ENCODE measurements at places on chromosomes 6 and 20.

GRCh38 chr6:157476797-157477196, 95.8 kb downstream of the ZDHHC14 start:
- DNase-seq = no peak

DNA sequence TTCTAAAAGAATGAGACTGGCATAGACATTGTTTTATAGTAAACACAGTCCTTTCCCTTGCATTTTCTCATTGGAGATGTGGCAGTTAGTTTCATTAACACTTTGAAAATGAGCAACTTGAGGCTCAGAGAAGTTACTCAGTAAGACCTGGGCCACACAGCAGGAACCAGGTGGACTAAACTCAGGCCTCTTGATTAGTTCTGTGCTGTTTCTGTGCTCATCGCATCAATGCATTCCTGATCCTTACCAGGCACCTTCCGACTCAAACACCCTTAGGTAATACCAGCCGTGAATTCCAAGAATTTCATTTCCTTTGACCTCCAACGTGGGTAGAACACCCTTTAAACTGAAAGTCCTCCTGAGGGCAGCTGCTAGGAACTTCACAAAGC, 362.8 kb downstream of the ESR1 start:
- DNase-seq = no peak

DNA sequence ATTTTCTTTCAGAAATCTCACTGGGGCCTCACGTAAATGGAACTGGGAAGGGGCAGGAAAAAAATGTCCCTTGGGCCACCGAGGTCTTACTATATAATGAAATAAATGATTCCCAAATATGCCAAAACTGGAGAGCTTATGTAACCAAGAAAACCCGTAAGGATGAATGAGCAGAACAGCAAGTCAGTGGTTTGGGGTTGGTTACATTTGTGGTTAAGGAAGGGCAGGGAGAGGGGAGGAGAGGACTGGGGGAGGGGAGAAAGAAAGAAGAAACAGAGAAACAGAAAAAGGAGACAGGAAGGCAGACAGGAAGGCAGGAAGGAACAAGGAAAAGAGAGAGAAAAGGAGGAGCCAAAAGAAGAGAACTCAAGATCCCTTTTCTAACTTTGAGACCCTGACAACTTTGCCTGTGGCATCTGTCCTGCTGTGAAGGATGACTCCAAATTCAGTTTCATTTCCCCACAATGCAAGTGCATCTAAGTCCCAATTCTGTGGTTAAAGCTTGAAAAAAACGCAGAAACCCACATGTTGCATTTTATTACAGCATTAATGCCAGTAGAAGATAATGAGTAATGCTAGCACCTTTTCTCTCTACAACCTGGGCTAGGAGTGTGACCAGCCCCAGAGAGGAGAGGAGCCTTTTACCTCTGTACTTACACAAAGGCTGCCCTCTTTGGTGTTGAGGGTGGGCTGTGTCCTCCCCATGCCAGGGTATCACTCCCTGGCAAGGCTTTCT, 10.8 kb upstream of the ARMC2 start:
- no peak for DNase-seq

DNA sequence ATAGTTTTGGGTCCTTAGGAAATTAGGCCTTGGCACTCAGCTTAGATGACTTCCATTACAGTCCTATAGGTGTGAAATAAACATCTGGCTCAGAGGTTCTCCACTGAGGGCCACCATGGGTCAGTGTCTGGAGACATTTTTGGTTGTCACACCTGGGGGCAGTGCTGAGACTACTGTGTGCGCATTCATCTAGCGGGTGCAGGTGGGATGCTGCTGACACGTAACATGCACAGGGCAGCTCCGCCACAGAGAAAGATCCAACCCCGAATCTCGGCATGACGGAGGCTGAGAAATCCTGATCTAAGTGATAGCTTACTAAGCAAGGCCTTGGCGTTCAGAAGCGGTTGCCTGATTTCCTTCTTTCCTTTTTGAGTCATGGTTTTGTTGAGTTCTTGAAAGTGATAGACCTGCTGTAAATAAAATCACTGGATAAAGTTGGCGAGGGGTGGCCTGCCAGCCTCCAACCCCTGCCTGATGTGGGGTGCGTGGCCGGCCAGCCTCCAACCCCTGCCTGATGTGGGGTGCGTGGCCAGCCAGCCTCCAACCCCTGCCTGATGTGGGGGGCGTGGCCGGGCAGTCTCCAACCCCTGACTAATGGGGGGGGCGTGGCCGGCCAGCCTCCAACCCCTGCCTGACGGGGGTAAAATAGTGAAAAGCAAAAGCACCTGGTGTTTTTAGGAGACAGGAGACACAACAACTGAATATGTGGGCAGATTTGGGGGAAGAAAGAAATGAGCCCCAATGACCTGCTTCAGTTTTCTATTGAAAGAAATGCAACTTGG, 158.1 kb downstream of the CDH26 start:
- no peak for DNase-seq

GRCh38 chr6:26249707-26249956, 115.4 kb upstream of the BTN3A2 start:
- DNase-seq = no peak

DNA sequence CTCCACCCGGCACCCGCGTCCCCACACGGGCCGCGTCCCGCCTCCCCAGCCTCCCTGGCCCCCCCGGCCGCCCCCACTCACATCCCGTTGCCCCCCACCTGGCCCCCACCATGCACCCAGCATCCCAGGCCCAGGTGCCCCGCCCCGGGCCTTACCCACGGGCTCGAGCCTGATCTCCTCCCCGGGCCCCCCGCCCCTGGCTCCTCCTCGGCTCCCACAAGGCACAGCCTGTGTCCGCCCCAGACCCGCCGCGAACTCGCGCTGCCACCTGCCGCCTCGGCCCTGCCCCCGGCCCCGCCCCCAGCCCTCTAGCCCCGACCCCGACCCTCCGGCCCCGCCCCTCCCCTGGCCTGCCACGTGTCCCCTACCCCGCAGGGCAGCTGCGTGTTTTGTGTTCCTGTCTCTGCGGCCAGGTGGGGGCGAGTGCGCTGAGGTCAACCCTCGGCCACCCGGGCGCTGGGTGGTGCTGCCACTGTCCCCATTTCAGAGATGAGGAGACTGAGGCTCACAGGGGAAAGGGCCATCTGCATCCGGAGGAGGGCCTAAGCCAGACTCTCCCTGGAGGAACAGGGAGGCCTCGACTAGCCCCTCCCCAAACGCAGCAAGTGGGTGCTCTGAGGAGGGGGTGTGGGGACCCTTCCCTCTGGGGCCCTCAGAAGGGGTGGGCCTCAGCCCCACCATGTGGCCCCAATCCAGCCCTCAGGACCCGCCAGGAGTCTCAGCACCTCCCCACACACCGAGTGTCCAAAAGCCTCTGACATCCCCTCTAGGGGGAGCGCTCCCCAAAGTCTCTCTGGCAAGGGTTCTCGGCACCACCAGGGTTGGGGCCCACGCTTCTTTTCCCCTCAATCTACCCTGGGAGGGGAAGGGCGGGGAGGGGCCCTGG, 99.8 kb downstream of the TAF4 start:
- no peak for DNase-seq

DNA sequence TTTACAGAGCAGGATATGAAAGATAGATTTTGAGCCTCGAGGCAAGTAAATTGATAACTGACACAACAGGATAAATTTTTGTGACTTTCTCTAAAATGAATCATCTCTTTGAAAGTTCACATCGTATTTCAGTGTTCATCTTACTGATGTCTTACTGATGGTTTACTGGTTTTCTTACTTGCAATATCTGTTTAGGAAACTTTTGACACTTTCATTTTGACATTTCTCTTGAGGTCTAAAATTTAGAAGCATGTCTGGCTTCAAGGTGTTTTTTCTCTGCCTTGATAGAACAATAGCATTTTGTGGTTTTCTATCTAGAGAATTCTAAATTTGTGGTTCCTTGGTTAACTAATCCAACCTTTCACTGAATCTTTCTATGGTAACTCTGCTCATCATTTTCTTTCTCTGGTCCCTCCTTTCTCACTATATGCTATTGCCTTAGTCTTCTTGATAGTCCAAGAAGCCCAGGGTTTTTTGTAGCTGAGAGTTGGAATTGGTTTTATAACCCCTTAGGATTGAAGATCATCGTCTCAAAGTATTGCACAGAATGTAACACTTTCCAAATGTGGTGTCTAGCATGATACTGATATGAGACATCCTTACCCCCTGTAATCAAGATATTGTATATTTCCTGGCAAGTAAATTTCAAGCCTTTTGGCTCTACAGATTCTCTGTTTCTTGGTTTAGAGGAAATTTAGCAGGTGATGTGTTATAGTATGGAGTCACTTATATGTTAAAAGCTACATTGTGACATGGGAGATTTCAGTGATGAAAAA, 98.7 kb downstream of the RNF144B start:
- no peak for DNase-seq

DNA sequence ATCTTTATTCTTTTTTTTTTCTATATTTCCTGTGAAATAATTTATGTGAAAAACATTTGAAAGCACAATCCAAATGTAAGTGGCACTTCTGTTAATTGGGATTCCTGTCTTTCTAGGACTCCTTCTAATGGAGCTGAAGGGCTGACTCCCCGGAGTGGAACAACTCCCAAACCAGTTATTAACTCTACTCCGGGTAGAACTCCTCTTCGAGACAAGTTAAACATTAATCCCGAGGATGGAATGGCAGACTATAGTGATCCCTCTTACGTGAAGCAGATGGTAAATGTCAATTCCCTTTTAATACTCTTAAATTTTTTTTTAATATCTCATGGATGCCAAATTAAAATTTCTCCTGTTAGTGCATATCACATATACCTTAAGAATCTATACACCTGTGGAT, 35.0 kb downstream of the CDC5L start:
- no peak for DNase-seq

- no peak for DNase-seq
Measured at GRCh38 chr6:85346196-85346595, 103.7 kb upstream of the NT5E start.

DNA sequence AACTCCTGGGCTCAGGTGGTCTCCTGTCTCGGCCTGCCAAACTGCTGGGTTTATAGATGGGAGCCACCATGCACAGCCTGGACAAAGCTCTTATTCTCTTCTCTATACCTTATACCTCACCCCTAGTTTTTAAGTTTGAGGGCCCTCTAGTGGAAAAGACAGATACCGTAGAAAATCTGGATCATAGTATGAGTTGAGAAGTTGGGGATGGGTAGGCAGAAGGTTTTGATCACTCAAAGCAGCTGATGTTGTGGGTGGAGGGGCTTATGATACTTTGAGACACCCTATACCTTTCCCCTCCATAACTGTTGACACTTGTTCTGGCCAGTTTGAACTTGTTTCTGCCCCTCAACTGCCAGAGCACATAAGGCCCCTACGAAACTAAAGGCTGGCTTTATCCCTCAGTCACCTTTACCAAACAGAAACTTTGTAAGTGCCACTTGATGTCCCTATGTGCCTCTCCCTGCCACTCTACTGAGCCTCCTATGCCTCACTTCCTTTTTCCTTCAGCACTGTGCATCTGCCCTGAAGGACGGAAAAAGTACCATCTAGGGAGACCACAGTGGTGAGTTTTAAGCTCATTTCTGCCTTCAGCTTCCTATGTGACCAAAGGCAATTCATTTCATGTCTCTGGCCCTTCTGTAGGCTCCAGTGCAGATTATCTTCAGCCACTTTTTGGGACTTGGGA, 28.6 kb downstream of the RALY start:
- no peak for DNase-seq

GRCh38 chr6:128483472-128484135, 36.8 kb downstream of the PTPRK start:
- DNase-seq = no peak

DNA sequence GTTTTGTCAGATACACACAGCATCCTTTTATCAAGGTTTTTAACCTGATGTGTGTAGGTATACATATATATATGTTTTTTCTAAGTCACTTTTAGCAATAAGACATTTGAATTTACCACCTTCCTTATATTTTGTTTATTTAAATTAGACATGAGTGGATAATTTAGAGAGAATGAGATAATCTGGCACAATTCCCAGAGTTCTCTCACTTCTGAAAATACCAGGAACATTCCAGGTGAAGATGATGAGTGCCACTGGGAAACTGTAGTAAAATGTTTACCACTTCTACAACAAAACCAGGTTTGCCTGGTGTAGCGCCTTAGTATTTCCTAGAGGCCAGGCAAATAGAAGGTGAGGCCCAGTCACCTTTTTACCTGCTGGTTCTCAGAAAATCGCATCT, 189.5 kb downstream of the TMEM242 start:
- DNase-seq = no peak

DNA sequence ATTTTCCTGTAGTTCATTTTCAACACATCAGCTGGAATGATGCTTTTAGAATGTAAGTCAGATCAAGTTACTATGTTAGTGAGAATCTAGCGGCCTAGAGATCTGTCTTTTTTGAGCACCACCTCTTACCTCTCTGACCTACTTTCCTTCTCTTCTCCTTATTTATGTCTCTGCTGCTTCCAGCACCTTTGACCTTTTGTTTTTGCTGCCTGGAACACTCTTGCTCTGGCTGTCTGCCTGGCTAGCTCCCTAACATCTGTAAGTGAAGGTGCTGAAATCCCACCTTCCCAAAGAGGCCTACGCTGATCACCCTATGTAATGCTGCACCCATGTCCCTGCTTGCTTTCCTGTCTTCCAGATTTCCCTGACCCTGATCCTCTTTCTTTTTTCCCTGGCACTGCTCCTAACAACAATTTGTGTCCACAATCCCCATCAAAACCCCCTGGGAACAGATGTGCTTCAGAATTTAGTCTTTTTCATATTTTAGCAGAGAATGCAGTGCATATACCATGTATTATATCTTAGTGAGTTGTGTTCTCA, 87.8 kb downstream of the RFPL4B start:
- no peak for DNase-seq

- no peak for DNase-seq
Measured at GRCh38 chr20:16479666-16480065, 93.6 kb downstream of the KIF16B start.

DNA sequence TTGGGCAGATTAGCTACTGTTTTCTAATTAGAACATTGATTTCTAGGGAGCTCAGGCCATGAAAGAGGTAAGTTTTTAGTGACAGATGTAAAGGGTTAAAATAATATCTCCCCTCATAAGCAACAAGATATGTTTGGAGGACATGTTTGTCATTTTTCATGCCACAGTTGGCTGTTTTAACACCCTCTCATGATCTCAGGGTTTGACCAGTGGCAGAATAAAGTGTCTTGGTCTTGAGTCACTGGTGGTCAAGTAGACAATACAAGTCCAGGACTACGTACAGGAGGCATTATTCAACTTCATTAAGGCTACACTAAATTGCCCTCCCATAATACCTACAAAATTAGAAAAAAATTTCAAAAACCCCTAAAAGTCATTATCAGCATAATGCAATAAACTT, 92.6 kb downstream of the F13A1 start:
- no peak for DNase-seq

DNA sequence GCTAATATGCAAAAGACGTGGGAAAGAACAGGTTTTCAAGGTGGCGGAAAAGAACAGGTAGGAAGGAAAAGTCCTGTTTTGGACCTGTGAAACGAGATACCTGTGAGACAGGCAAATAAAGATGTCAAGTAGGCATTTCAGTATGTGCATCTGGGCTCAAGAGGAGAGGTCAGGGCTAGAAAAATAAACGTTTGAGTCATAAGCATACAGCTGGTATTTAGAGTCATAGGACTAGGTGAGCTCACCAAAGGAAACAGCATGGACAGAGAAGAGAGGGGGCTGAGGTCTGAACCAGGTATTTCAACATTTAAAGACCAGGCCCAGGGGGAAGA, 14.9 kb downstream of the MTFR2 start:
- DNase-seq = no peak

GRCh38 chr6:144536079-144536478, 250.9 kb downstream of the UTRN start:
- no peak for DNase-seq

- no peak for DNase-seq
Measured at GRCh38 chr6:144248003-144248402, 37.1 kb upstream of the UTRN start.
